ENCODE measurements at places on chromosomes 2 and 18.

DNA sequence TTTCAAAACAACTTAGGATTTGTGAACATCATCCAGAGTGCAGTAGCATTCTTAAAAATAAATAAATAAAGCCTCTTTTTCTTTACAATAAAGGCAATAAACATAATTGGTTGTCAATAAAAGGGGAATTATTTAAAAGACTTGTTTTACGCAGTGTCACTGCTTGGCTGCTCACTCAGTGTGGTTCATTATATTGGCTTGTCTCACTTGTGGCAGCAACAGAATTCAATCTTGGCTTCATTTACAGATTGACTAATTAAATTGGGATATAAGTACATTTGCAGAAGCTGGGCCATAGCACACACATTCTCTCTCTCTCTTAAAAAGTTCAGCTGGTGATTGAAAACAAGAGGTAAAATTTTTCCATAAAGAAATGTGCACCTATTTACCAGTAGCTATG lies 1027.6 kb downstream of the LRP1B start:
- DNase-seq, result no peak

- DNase-seq, result no peak
Observed at GRCh38 chr2:60468382-60469085, 84.9 kb downstream of the BCL11A start.

- no peak for DNase-seq
Observed at GRCh38 chr2:4662161-4662779, 958.9 kb downstream of the DCDC2C start.

DNA sequence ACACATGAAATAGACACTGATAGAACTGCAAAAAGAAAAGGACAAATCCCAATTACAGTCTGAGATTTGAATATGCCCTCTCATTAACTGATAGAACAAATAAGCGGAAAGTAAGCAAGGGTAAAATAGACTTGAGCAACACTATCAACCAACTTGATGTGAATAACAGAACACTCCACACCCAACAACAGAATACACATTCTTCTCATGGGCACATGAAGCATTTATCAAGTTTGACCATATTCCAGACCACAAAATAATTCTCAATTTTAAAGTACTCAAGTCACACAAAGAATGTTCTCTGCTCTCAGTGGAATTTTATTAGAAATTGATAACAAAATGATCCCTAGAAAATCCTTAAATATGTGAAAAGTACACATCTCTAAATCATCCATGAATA lies 19.0 kb downstream of the ETAA1 start:
- DNase-seq, result no peak

- no peak for DNase-seq
Observed at GRCh38 chr18:24497031-24497754, 36.8 kb downstream of the HRH4 start.
